A673 (cell line): ENCODE measurements at places on chromosomes 12 and 14. TPM values are rescaled to one million over a fixed set of nuclear protein-coding genes. Genes with fewer than 3 reads are reported as not detected.

Gene GPR135
- total RNA-seq: 2.3 and 3.4 TPM in 2 replicates

Gene LMO3
- 36.2 and 37.6 TPM in 2 replicates for total RNA-seq

GRCh38 chr12:68403711-68404110 is 71.5 kb upstream of the MDM1 start:
- no peak for DNase-seq

DNA sequence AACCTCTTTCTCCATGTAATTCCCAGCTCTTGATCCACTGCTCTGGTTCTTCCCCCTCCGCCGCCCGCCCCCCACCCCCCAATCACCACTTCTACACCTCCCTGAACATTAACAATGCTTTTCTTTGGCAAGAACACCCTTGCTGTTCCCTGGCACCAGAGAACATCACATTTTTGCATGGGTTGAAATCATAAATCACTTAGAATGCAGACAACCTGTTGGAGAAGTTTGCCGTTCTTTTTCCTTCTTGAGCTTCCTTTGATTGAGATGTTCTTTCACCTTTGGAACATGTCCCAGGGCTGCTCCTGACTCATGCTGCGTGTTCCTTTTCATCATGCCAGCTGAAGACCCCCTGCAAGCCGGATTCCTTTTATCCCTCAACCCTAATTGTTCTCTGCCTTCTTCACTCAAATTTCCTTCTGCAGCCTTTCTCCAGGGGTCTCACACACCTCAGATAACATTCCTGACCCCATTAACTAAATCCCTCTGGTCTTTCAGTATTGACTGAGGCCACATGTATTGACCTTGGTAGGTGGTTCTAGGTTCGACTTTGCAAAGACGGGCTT is 294.1 kb upstream of the TMPO start:
- no peak for DNase-seq

DNA sequence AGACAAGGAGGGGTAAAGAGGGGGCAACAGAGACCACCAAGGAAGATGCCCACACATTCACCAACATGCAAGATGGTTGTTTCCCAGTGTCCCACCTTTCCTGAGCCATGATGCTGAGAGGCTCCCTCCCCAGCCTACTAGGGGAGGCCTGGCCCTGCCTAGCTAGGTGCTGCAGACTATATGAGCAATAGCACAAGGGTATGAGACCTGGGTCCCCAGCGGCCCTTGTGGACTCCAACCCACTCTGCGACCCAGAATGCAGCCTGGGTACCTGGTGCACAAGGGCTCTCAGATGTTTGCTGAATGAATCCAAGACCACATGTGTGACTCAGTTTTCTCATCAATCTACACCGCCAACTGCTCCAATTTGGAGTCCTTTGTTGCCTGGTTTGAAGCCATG is 13.9 kb downstream of the TGFB3 start:
- no peak for DNase-seq

DNA sequence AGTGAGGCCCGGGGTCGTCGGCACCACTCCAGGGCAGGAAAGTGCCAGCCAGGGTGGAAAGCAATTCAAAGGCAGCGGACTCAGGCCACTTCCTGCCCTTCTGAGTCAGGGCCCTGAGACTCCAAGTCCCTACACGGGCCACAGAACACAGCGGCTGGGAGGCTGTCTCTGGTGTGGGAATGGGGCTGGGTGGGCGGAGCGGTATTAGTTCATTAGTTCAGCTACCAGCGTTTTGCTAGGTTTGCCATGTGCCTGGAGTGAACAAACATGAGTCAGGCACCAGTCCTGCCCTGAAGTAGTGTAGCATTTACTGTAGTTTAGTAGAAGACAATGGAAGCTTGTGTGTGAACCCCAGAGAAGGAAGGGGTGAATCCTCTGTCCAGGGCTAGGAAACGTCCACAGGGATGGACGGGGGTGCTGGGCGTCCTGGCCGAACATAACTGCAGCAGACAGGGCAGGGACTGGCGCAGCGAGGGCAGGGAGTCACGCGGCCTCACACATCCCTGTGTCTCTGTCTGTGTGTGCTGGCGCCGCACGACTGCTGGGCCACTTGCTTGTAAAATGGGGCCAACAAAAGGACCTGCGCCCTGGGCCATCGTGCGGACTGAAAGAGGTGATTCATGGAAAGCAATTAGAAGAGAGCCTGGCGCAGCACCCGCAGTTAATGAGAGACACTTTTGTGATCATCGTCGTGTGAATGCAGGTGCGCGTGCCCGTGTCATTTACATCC is 186.4 kb upstream of the PRMT8 start:
- DNase-seq: no peak

DNA sequence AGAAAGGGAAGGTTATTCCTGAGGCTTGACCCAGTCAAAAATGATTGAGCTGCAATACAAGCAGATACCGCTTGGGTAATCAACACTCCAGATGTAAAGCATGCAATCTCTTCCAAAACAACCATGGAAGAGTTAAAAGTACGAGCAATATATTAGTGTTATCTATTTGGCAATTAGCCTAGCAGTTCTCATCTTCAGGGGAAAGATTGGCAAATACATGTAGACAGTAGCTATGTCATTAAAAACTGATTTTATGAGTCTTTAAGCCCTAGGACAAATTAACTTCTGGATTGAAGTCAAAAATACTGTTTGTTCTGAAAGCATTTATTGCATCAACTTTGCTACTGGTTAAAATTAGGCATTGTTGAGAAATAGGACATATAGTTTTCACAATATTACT is 9.3 kb upstream of the GYS2 start:
- peak; percentile 30 for DNase-seq
